ENCODE measurements at places on chromosomes 12 and 14.

GRCh38 chr12:107544937-107545336 lies 140.7 kb upstream of the PWP1 start:
- DNase-seq: no peak

DNA sequence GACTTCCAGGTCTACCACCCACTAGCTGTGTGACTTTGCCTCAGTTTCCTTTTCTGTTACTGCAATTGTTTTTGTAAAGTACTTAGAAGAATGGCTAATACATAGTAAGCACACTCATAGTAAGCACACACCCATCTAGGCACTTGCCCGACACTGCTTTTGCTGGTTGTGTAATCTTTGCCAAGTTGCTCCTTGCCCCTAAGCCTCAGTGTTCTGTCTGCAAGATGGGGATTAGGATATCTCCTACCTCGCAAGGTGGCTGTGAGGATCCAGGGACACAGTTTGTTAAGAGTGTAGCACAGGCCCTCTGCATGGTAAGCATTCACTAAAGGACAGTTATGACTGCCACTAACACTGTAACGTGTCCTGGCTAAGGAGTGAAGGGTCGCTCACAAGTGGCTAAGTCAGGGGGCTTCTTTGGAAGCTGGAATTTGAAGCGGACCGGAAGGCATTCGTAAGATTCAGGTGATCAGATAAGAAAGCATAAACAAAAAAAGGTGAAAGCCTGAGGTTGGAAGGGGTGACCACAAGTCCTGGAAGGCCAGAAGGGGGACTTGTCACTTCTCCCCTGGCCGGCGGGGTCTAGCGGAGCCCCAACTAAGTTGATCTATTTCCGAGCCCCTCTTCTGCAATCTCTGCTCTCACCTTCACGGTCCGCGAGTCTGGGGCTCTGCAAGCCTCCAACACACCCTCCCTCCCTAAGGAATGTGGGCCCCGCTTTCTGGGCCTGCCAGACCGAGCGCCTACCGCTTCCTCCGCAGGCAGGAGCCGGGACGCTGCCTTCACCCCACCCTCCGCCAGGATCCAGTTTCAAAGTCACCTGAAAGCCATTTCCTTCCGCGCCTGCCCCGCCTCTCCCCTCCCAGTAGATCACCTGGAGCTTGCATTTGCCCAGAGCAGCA lies 1.5 kb upstream of the PLEKHG3 start:
- no peak for DNase-seq

- no peak for DNase-seq
Observed at GRCh38 chr14:51079085-51079484, 15.8 kb downstream of the TRIM9 start.

DNA sequence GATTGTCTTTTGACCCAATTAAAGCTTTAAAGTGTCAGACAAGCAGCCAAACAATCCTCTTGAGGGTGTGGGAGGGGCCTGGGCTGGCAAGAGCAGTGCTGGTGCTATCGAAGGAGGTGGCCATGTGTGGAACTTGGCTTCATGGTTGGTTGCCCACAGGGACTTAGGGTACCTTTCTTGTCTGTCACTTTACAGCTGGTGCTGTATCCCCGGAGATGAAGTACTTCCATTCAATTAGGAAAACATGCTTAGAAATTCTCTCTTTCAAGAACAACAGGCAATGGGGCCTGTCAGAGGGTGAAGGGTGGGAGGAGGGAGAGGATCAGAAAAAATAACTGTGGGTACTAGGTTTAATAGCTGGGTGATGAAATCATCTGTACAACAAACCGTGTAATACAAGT lies 86.5 kb downstream of the DAAM1 start:
- DNase-seq: no peak

DNA sequence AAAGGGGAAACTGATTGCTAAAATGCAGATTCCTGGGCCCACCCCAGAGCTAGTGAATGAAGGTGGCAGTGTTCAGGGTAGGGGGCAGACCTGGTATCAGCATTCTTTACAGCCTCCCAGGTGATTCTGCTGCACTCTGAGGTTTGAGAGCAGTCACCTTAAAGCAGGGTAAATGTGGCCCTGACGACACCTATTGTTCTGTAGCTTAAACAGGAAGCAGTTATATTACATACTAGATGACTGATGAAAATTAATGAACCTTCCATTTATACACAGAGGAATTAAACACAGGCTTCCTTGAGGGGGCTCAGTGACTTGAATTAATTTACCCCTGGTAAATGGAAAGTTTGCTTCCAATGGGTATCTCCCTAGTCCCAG lies 25.3 kb downstream of the NUAK1 start:
- no peak for DNase-seq

DNA sequence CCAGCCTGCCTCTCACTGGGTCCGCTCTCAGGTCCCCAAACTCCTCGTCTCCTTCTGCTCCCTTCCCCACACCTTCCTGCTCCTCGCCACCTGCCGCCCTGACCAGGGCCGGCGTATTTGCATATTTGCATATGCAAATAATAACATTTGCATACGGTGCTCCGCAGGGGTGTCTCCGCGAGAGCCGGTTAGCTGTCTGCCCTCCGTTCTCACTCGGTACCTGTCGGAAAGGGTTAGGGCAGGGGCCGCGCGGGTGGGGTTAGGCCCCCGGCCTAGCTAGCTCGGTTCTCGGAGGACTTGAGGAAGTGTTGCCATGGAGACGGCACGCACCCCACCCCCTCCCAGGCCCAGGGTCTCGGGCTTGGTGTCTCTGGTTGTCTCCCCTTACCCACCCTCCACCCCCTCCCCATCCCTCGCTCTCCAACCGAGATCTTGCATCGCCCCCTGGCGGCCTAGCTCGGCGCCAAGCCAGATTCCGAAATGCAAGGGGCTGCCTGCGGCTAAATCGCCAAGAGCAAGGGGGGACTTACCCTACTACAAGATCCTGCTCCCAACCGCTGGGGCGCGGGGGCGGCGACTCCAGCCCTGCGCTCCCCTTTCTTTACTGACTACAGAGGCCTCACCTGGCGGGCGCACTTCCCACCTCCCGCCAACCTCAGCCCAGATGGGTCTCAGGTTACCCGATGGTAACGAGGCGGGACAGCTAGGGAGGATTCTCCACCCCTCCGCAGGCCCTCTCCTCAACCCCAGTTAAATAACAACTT lies 8.1 kb downstream of the STAC3 start:
- no peak for DNase-seq
